ENCODE measurements at places on chromosomes 5 and 9.
A peak's percentile ranks its signal among the peaks of the same experiment; 100 is the strongest.

DNA sequence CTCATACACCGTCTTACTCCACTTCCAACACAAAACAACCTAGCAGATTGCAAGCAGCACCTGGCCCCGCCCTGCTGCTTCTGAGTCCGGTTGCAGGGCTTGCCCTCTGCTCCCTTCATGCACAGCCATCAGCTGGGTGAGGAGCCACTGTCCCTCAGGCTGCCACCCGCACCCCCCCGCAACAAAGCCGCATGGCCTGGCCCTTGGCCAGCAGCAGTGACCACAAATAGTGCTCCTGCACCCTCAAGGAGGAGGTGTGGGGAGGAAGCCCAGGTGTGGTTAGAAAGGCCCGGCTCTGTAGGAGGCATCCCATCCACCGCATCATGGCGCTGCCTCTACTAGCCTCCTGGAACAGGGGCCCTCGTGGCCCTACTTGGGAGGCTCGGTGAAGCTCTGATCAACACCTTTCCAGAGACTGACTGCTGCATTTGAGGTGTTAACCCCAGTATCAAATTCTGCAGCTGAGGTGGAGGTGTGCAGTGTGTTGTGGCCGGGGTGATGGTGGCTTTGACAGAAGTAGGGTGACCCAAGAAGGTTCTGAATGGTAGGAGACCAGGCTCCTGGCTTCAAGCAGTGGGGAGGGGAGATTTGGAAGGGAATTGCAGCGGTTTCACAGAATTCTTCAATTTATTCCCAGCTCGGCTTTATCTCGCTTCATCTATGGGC is 52.7 kb downstream of the WNK2 start:
- DNase-seq = no peak

DNA sequence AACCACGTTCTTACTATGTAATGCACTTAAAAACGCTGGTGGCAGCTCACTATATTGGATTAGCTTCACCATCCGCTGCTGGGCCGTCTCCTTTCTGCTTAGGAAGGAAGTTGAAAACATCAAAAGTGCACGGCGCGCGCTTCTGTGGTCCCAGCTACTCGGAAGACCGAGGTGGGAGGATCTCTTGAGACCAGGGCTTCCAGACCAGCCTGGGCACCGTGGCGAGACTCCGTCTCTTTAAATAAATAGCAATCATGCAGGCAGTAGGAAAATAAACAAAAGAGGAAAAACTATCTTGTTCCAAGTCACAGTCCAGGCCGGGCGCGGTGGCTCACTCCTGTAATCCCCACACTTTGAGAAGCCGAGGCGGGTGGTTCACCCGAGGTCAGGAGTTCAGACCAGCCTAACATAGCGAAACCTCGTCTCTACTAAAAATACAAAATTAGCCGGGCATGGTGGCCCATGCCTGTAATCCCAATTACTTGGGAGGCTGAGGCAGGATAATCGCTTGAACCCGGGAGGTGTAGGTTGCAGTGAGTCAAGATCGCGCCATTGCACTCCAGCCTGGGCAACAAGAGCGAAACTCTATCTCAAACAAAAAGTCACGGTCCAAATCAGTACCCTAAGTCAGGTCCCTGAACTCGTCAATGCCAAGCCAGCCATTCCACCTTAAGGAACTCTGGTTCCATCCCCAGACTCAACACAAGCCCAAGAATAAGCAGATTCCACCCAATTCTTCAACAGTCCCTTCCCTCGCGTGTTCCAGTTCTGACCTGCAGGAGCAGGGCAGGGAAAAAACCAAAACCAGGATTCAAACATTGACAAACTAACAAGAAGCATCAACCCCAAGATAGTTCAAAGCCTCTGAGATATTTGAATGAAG is 1.0 kb upstream of the GOLGA1 start:
- DNase-seq = peak; percentile 27

- no peak for DNase-seq
Measured at GRCh38 chr5:64625678-64626077, 64.6 kb upstream of the SHISAL2B start.

DNA sequence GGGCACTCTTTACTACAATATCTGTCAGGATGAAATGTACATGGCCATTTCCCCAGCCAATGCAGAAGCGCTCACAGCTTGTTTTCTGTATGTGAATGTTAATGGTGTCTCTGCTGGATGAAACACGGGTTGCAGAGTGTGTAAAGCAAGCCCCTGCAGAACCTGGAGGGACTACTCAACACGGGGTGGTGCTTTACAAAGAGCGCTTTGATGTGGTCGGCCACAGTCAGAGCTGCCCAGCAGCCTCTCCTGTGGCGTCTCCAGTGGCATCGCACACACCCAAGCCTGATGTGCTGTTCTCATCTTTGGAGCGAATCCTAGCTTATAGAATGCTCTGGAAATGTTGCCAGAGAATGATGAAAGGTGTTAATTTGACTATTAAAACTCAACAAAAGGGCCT is 162.7 kb upstream of the NFIL3 start:
- DNase-seq = no peak

GRCh38 chr9:17927616-17928015 is 348.8 kb downstream of the SH3GL2 start:
- DNase-seq = no peak

DNA sequence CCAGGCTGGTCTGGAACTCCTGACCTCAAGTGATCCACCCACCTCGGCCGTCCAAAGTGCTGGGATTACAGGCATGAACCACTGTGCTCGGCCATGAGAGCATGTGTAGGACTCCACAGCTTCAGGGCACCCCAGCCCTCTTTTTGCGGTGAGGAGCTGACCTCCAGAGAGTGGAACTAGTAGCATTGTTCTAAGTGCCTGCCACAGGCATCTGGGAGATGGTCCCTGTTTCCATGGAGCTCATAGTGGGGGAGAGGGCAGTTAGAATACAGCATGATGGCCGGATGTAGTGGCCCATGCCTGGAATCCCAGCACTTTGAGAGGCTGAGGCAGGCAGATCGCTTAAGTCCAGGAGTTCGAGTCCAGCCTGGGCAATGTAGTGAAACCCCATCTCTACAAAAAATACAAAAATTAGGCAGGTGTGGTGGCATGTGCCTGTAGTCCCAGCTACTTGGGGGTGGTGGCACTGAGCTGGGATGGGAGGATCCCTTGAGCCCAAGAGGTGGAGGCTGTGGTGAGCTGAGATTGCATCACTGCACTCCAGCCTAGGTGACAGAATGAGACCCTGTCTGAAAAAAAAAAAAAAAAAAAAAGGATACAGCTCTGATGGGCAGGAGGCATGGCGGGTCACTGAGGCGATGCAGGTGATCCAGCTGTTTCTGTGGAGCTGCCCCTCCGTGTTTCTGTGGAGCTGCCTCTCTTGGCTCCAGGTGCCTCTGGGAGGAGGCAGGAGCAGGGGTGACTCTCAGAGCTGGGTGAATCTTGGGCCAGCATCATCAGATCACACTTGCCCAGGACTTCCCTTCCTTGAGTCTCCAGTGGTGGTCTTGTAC is 4.2 kb downstream of the ASS1 start:
- no peak for DNase-seq

Measured in NCI-H748 treated with DMSO at 0.1 percent for 48 hours (cell line).